ENCODE measurements at places on chromosomes 4 and X. TPM values are rescaled to one million over a fixed set of nuclear protein-coding genes. Genes with fewer than 3 reads are reported as not detected.

The PAGE4 gene
- total RNA-seq: not detected

The UGT2A1 gene
- not detected for total RNA-seq

The FAM9B gene
- total RNA-seq: not detected

The ZDHHC15 gene
- under 0.01 TPM for total RNA-seq

The CLCN5 gene
- total RNA-seq: 12.5 TPM

The ATP1B4 gene
- total RNA-seq: not detected

The TLR2 gene
- total RNA-seq: 0.32 TPM

The ENPEP gene
- total RNA-seq: 0.32 TPM

The TMPRSS11D gene
- not detected for total RNA-seq

The CFI gene
- 18.4 TPM for total RNA-seq

The HTR2C gene
- total RNA-seq: under 0.01 TPM

The GAGE12H gene
- not detected for total RNA-seq

The CXorf58 gene
- total RNA-seq: not detected

The PASD1 gene
- not detected for total RNA-seq

The CCKAR gene
- 0.43 TPM for total RNA-seq

The SGMS2 gene
- total RNA-seq: 135 TPM

The TCEAL7 gene
- 37.0 TPM for total RNA-seq

The MAGEA2B gene
- not detected for total RNA-seq

The SHROOM2 gene
- 5.8 TPM for total RNA-seq

The MAP9 gene
- 11.3 TPM for total RNA-seq
